CD8-positive, alpha-beta memory T cell (primary cell): ENCODE measurements at places on chromosomes 13 and 19.

DNA sequence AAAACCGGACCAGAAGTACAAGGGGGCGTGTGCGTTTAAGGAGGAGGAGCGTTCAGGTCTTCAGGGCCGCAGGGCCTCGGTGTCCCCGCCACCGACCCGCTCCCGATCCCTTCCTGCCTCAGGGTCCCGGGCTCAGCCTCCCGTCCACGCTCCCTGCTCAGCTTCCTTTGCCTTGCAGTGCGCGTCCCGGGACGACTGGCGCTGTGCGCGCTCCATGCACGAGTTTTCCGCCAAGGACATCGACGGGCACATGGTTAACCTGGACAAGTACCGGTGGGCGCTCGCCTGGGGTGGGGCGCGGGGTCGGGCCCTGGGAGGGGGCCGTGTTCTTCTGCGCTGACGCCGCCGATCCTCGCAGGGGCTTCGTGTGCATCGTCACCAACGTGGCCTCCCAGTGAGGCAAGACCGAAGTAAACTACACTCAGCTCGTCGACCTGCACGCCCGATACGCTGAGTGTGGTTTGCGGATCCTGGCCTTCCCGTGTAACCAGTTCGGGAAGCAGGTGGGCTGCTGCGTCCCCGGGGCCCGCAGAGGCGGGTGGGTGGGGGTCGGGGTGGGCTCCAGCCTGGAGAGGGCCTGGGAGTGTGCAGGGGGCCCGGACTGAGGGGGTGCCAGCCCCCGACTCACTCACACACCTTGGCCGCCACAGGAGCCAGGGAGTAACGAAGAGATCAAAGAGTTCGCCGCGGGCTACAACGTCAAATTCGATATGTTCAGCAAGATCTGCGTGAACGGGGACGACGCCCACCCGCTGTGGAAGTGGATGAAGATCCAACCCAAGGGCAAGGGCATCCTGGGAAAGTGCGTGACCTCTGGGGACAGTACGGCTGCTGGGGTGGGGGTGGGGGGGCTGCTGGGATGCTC is 1.4 kb downstream of the GPX4 start:
- H3K4me3 ChIP-seq: peak overlapping the region; percentile 69
- H3K36me3 ChIP-seq: peaks cover 8% of the 10 kb centered on the region
- H3K4me1 ChIP-seq: peaks cover 33% of the 10 kb centered on the region

DNA sequence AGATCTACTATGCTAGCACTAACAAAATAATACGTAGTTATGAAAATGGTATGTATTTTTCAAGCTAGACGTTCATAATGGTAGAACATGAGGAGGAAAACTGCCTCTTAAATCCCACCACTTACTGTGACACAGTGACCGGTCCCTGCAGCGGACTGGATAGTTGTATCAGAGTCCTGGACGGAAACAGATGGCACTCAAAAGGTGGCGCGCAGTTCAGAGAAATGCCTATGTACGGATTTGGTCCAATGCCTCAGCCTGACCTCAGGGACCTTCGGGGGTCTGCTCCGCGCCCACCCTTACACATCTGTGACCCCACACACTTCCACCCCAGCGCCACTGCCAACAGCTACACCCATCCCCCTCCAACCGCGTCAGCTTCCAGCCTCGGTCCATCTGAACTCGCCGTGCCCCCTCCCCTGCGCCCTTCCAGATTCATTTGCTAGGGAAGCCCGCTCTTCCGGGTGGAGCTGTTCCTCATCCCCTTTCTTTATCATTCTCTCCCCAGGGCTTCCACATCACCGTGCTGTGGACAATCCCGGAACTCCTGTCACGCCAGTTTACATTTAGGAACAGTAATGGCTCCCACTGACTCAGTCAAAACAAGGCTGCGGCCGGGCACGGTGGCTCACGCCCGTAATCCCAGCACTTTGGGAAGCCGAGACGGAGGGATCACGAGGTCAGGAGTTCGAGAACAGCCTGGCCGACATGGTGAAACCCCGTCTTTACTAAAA is 792 bp upstream of the LENG8 start:
- peaks cover 25% of the 10 kb centered on the region for H3K36me3 ChIP-seq
- H3K27ac ChIP-seq: peak overlapping the region; percentile 97
- H3K4me3 ChIP-seq: peak overlapping the region; percentile 94
- no peaks in the 10 kb centered on the region for H3K27me3 ChIP-seq
- DNase-seq: no peak

GRCh38 chr13:30043631-30043925 is 193.2 kb upstream of the UBL3 start:
- no peak overlapping the region for H3K4me3 ChIP-seq

GRCh38 chr19:10327793-10328192 is 5.5 kb downstream of the RAVER1 start:
- DNase-seq: no peak
- no peaks in the 10 kb centered on the region for H3K27me3 ChIP-seq
- peaks cover 13% of the 10 kb centered on the region for H3K4me1 ChIP-seq
- peaks cover 44% of the 10 kb centered on the region for H3K36me3 ChIP-seq

GRCh38 chr19:15404780-15405211 is 14.0 kb downstream of the AKAP8L start:
- H3K4me3 ChIP-seq: no peak overlapping the region
- DNase-seq: no peak
- peaks cover 15% of the 10 kb centered on the region for H3K36me3 ChIP-seq
- H3K27ac ChIP-seq: no peak overlapping the region
- H3K4me1 ChIP-seq: no peaks in the 10 kb centered on the region
- no peaks in the 10 kb centered on the region for H3K27me3 ChIP-seq

DNA sequence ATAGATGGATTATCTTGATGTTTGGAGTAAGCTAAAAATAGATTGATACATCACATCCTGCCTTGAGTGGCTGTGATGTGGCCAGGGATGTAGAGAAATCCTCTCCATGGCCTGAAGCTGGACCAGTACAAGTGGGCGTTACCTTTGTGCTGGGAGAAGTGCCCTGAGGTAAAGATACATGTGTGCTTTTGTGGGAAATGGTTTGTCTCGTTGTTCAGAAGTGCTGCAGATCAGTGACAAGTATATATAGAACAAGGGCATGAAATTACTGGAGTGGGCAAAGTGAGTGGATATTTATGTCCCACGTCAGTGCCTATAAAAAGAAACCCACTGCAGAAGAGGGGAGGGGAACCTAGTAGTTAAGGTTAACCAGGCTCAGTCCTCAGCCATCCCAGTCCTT is 12.2 kb upstream of the ZNF304 start:
- H3K27me3 ChIP-seq: no peaks in the 10 kb centered on the region
- no peaks in the 10 kb centered on the region for H3K36me3 ChIP-seq
- H3K4me1 ChIP-seq: no peaks in the 10 kb centered on the region
- DNase-seq: no peak
- no peak overlapping the region for H3K4me3 ChIP-seq
- H3K27ac ChIP-seq: no peak overlapping the region

GRCh38 chr19:11423164-11423790 is 4.2 kb upstream of the RGL3 start:
- no peaks in the 10 kb centered on the region for H3K36me3 ChIP-seq
- H3K4me1 ChIP-seq: peaks cover 37% of the 10 kb centered on the region
- peaks cover 36% of the 10 kb centered on the region for H3K27me3 ChIP-seq
- no peak overlapping the region for H3K27ac ChIP-seq

- no peaks in the 10 kb centered on the region for H3K36me3 ChIP-seq
- H3K27ac ChIP-seq: no peak overlapping the region
- H3K4me3 ChIP-seq: no peak overlapping the region
- DNase-seq: no peak
Measured at GRCh38 chr13:36736119-36736726, 62.4 kb downstream of the SERTM1 start.

- H3K36me3 ChIP-seq: no peaks in the 10 kb centered on the region
- H3K27me3 ChIP-seq: no peaks in the 10 kb centered on the region
- H3K4me3 ChIP-seq: no peak overlapping the region
- H3K4me1 ChIP-seq: no peaks in the 10 kb centered on the region
Measured at GRCh38 chr13:30880151-30880855, 25.8 kb upstream of the MEDAG start.

- no peak overlapping the region for H3K4me3 ChIP-seq
- H3K36me3 ChIP-seq: no peaks in the 10 kb centered on the region
- no peak for DNase-seq
- H3K27ac ChIP-seq: no peak overlapping the region
- no peaks in the 10 kb centered on the region for H3K4me1 ChIP-seq
- H3K27me3 ChIP-seq: no peaks in the 10 kb centered on the region
Measured at GRCh38 chr13:25659091-25659795, 287.5 kb downstream of the ATP8A2 start.

DNA sequence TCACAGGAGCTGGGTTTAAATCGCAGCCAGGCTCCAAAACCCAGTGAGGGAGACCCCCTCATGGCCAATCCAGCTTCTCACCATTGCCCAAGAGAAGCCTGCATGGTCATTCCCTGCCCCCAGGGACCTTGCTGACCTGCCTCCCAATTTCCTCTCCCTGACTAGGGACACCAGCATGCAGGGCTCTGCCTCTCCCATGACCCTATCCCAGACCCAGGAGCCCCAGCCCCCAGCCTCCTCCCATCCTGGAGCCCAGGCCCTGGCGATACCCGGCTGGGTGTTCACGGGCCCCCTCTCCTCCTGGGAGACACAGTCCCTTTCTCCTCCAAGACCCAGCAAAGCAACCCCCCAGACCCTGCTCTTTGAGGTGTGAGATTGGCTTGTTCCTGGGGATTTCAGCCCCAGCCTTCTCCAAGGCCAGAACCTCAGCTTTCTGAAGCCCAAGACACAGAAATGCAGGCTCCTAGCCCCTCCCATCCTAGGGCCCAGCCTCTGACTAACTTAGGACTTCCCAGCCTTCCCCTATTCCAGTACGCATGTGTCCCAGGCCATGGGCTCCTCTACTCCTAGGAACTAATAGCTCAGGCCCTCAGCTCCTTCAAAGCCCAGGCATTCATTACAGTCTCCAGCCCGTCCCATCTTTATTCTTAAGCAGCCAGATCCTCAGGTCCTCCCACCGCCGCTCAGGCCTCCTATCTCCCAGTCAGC is 1.1 kb downstream of the GYS1 start:
- H3K36me3 ChIP-seq: no peaks in the 10 kb centered on the region
- DNase-seq: no peak
- peak overlapping the region; percentile 81 for H3K27ac ChIP-seq

GRCh38 chr13:105008604-105009003 is 1526.9 kb downstream of the EFNB2 start:
- no peak overlapping the region for H3K4me3 ChIP-seq
- no peak for DNase-seq
- H3K27ac ChIP-seq: no peak overlapping the region
- no peaks in the 10 kb centered on the region for H3K4me1 ChIP-seq
- H3K27me3 ChIP-seq: no peaks in the 10 kb centered on the region

- H3K4me1 ChIP-seq: no peaks in the 10 kb centered on the region
- no peak for DNase-seq
- no peak overlapping the region for H3K27ac ChIP-seq
- H3K27me3 ChIP-seq: no peaks in the 10 kb centered on the region
Measured at GRCh38 chr19:50590191-50590590, 22.0 kb upstream of the LRRC4B start.

GRCh38 chr13:60146471-60146870 is 17.3 kb downstream of the DIAPH3 start:
- no peak for DNase-seq
- no peaks in the 10 kb centered on the region for H3K36me3 ChIP-seq
- H3K27ac ChIP-seq: no peak overlapping the region

- DNase-seq: no peak
- no peak overlapping the region for H3K27ac ChIP-seq
- no peak overlapping the region for H3K4me3 ChIP-seq
- no peaks in the 10 kb centered on the region for H3K36me3 ChIP-seq
Measured at GRCh38 chr13:110277357-110277975, 29.5 kb downstream of the COL4A1 start.

DNA sequence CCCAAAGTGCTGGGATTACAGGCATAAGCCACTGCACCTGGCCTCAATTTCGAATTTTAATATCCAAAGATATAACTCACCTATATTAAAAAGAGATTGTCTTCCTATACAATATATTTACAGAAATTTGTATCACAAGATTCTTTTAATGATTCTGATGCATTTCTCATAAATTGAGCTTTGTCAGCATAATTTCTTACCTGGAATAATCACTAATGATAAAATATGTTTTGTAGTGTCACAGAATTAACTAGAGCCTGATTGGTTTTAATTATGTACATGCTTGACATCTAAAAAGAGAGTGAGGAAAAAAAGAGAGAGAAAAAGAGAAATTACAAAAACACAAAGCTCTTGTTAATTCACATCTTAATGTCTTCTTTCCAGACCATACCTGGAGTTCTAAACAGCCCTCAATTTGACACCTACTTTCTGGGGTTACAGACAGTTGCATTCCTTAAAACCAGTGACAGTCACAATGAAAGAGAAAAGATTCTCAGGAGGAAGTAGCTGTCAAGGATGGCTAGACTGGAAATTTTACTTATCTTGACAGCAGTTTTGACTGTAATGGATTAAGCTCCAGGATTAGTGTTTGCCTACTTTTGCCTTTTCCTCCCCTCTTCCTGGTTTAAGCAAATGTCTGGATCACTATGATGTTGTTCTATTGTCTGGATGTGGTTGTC is 214.4 kb downstream of the SPRY2 start:
- H3K27me3 ChIP-seq: no peaks in the 10 kb centered on the region
- no peak overlapping the region for H3K4me3 ChIP-seq
- H3K36me3 ChIP-seq: no peaks in the 10 kb centered on the region
- no peaks in the 10 kb centered on the region for H3K4me1 ChIP-seq
- no peak overlapping the region for H3K27ac ChIP-seq

DNA sequence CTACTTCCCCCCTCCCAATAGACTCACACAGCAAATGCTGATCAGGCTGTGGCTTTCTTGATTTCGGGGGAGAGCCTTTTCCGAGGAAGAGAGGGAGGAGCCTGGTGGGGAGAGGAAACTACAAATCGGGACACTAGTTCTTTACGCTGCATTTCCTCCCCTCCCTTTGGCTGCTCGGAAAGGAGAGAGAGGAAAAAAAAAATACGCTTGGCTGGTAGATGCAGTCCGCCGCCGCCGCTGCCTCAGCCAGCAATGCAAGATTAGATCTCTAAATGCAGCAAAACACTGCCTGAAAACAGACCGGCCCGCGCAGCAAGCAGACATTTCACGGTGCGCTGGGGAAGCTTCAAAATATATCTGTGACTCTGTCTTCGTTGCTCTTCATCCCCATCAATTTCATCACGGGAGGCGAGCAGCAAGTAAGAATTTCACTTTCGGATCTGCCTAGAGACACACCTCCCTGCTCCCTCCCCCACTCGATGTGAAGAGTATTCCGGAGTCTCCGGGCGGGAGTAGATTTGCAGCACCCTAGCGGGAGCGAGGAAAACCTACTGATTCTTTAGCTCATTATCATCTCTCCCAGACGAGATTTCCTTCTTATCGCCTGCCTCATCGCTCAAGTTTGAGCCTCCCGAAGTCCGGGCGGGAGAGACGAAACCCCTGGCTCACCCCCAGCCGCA is at the start of gene PCDH17:
PCDH17 (plus strand) TSS at position 149 of the 680 bp plus-strand sequence. CDS start 803 bp downstream, outside the sequence.
- DNase-seq: no peak
- H3K36me3 ChIP-seq: no peaks in the 10 kb centered on the region
- H3K4me1 ChIP-seq: peaks cover 11% of the 10 kb centered on the region
- peaks cover 10% of the 10 kb centered on the region for H3K27me3 ChIP-seq
- peak within 1 kb of the TSS; percentile 37 for H3K4me3 ChIP-seq

- no peak for DNase-seq
- H3K27me3 ChIP-seq: no peaks in the 10 kb centered on the region
- no peak overlapping the region for H3K27ac ChIP-seq
- H3K4me3 ChIP-seq: no peak overlapping the region
Measured at GRCh38 chr13:85287528-85287927, 511.7 kb downstream of the SLITRK6 start.

GRCh38 chr13:42490676-42491075 is 83.3 kb upstream of the TNFSF11 start:
- H3K4me1 ChIP-seq: no peaks in the 10 kb centered on the region
- H3K36me3 ChIP-seq: no peaks in the 10 kb centered on the region
- no peak overlapping the region for H3K4me3 ChIP-seq

GRCh38 chr13:112669881-112670499 is 19.8 kb upstream of the ATP11A start:
- peaks cover 6% of the 10 kb centered on the region for H3K4me1 ChIP-seq
- no peak overlapping the region for H3K4me3 ChIP-seq
- H3K27me3 ChIP-seq: no peaks in the 10 kb centered on the region
- H3K36me3 ChIP-seq: no peaks in the 10 kb centered on the region

- no peaks in the 10 kb centered on the region for H3K4me1 ChIP-seq
- no peak overlapping the region for H3K27ac ChIP-seq
- no peak overlapping the region for H3K4me3 ChIP-seq
- H3K27me3 ChIP-seq: no peaks in the 10 kb centered on the region
Measured at GRCh38 chr13:22964245-22964966, 216.4 kb upstream of the SGCG start.
